Naive thymus-derived CD4-positive, alpha-beta T cell (primary cell): ENCODE measurements at places on chromosomes 11 and 22. TPM values are rescaled to one million over a fixed set of nuclear protein-coding genes. Genes with fewer than 3 reads are reported as not detected.

TRIM48 gene
- not detected for total RNA-seq

LINC01488 gene
- total RNA-seq = not detected in 2 replicates

MUC5AC gene
- not detected in 2 replicates for total RNA-seq

DNA sequence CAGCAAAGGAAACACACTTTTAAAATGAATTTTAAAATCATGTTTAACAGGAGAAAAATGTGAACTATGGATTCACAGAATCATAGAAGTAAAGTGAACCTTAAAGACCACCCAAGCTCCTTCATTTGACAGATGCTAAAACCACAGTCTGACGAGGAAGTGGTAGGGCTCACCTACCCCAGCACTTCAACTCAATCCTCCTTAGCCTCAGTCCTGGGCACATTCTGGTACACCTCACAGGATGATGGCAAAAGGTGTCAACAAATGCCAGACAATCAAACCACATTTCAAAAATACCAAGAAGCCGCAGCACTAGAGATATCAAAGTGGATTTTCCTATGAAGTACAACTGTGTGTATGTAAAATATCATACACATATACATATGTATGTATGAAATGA lies 43.1 kb downstream of the PITPNB start:
- DNase-seq = no peak

PPP2R1B gene
- 47.7 and 49.2 TPM in 2 replicates for total RNA-seq

HBB gene
- 1.00 TPM for total RNA-seq

- no peak for DNase-seq
These were observed 90.7 kb upstream of the RAG2 start for GRCh38 chr11:36688571-36689291.

USP47 gene
- total RNA-seq = 71.8 TPM

- no peak for DNase-seq
These were observed 129.8 kb upstream of the SLC5A12 start for GRCh38 chr11:26851696-26852095.

- DNase-seq = no peak
These were observed 52.8 kb upstream of the TENM4 start for GRCh38 chr11:79493555-79494171.
